ENCODE measurements at places on chromosomes 7 and 10.

GRCh38 chr10:77428691-77429395 lies 208.8 kb downstream of the KCNMA1 start:
- DNase-seq, result no peak

DNA sequence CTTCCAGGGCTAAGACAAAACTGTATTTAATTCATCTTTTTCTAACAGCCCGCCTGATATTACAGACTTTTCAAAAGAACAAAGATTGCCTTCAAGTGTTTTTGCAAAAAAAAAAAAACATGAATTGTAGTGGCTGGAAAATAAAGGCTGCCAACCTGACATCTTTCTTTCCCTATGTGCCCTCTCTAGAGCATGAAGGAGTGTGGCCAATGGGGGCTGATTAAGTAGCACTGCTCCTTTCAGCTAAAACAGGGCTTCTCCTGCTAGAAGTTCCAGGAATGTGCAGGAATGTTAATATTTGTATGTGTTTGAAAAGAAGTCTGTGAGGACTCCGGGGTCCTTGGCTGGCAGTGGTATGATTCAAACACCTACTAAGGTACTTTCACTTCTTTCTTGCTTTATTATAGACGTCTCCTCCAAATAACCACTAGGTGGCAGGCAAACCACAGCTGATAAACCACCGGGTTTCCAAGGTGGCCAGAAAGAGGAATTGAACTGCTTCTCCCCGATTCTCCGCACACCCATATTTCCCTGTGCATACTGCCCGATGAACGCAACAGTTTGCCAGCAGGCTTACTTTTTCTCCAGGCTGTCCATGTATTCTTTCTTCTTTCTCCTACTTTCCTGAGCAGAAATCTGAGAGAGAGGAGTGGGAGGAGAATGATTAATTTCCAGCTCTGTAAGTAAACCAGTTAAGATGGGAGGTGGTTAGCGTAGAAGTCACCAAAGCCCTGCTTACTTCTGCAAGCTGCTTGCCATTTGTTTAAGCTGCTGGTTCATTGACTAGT lies 56.8 kb upstream of the DGKI start:
- peak; percentile 77 for DNase-seq

DNA sequence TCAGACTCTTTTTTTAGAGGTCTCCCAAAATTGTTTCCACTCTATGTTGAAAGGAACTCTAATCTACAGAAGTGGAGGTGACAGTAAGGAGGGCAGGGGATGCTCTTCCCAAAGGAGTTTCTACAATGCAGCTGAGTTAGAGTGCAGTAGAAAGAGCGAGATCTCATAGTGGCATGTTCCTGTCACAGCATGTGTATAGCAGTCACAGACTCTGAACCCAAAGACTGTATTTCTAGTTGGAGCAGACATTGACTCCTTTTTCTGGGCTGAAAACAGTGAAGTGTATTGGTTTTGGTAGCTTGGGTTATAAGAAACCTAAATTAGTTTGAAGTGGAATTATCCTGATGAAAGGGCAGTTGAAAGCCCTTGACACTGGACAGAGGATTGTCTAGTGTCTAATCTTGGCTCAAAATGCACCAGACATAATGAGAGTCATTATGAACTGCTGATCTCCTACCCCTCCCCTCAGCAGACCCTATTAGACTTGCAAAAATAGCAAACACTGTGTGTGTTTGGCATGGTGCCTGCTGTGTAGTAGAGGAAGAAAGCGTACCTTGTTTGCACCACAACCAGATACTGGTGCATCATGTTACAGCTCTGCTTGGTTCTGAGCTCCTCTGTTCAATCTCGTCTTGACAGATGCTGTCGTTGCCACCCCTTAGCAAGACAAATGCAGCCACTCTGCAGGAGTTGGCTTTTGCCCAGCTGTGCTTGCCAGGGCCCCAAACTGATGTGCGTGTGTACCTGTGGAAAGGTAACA lies 336.0 kb downstream of the AUTS2 start:
- DNase-seq, result peak; percentile 78

DNA sequence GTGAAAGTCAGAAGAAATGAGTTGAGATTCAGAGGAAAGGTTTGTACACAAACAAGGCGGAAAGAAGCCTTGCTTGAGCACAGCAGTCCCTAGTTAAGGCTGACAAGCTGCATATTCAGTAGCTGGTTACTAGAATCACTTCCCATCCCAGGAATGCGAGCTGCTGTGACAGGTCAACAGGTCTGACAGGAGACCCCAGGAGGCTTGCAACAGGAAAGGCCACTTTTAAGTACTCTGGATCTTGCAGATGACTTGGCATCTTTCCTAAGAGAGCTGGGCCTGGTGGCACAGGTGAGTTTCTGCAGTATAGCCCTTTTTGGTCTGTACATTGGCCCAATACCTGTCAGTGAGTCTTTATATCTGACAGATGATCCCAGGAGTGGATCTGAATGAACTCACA lies 35.7 kb upstream of the UNC5B start:
- DNase-seq, result no peak

DNA sequence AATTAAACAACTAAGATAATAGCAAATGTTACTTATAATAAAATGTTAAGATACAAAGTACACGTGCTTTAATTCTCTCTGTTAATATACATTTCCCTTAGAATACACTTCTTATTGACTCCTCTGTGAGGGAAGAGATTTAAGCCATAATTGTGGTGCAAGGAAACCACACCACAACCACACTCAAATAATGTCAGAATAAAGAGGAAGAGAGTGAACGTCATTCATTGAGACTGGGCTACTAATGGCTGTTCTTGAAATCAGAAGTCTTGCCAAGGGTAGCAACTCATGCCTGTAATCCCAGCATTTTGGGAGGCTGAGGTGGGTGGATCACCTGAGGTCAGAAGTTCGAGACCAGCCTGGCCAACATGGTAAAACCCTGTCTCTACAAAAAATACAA lies 10.0 kb downstream of the FAM171A1 start:
- no peak for DNase-seq

All from NCI-H2107 (cell line).